Nephron progenitor cell (in vitro differentiated cells): ENCODE measurements at places on chromosomes 7 and 10.

DNA sequence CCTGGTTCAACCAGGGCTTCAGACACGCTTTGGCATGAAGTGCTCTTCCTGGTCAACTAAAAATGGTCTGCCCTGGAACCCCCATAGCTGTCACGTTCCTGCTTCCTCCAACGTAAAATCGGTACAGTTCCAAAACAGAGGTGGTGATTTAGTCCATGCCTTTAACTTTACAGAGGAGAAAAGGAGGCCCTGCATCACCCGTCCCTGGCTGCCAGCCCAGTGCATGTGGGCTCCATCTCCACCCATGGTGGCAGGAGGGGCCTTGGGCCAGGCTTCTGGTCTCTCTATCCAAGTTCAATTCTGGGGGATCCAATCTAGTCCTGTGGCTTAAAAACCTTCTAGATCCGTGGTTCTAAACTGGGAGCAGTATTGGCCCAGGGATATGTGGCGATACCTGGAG lies 18.7 kb downstream of the ECHDC3 start:
- H3K4me3 ChIP-seq: no peak overlapping the region
- H3K36me3 ChIP-seq: peaks cover 6% of the 10 kb centered on the region
- H3K4me1 ChIP-seq: peaks cover 55% of the 10 kb centered on the region
- DNase-seq: no peak
- H3K27ac ChIP-seq: no peak overlapping the region

- DNase-seq: no peak
- peaks cover 17% of the 10 kb centered on the region for H3K4me1 ChIP-seq
- H3K27ac ChIP-seq: no peak overlapping the region
- H3K36me3 ChIP-seq: peaks cover 6% of the 10 kb centered on the region
Observed at GRCh38 chr7:152340161-152340560, 95.6 kb downstream of the KMT2C start.

GRCh38 chr7:1344421-1344820 lies 111.7 kb downstream of the UNCX start:
- peaks cover 3% of the 10 kb centered on the region for H3K27me3 ChIP-seq
- H3K4me1 ChIP-seq: peaks cover 40% of the 10 kb centered on the region
- H3K36me3 ChIP-seq: peaks cover 2% of the 10 kb centered on the region
- no peak overlapping the region for H3K27ac ChIP-seq
- no peak overlapping the region for H3K4me3 ChIP-seq

DNA sequence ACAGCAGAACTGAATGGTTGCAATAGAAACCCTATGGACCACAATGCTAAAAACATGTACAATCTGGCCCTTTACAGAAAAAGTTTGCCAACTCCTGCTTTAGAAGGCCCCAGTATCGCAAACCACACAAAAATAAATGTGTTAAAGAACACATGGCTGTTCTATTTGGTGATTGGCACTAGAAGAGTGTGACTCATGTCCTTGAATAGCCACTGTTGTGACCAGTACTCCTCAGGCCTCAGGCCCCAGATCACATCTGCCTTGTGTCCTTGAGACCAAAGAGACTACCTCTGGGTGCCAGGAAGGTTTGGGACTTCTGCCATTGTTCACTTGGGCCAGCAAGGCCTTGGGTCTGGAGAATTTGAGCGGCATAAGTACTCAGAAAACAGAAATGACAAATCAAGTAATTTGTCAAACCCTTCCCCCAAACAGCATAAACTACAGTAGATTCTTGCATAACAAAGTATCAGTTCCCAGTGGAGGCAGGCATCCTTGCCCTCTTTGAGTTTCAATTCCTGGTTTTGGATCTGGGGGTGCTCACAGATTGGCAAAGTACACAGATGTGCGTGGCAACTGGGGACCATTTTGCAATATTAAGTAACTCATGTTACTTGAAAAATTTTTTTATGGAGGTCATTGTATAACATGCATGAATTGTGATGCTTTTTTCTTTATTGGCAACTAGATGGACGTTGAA lies 50.2 kb downstream of the MTURN start:
- H3K4me3 ChIP-seq: no peak overlapping the region
- no peaks in the 10 kb centered on the region for H3K36me3 ChIP-seq
- peaks cover 5% of the 10 kb centered on the region for H3K27me3 ChIP-seq
- no peak overlapping the region for H3K27ac ChIP-seq

- H3K4me1 ChIP-seq: peaks cover 14% of the 10 kb centered on the region
- H3K27ac ChIP-seq: no peak overlapping the region
- no peaks in the 10 kb centered on the region for H3K36me3 ChIP-seq
- no peak for DNase-seq
Observed at GRCh38 chr10:48771234-48771633, 86.6 kb downstream of the WDFY4 start.

DNA sequence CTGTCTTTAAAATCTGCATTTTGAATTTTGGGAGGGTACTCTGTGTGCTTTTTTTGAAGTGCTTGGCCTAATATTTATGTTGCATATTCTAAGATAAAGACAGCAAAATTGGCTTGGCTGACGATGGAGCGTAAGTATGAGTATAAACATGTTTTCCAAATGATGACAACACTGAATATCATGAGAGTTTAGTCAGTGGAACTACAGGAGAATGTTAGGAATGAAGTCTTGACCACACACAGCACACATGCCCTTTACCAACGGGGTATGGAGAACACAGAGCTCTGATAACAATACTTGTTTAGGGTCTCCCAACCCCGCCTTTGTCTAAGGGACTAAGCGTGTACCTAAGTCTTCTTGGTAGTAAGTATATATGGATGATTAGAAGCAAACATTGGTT lies 253.9 kb upstream of the FZD8 start:
- no peak overlapping the region for H3K27ac ChIP-seq
- no peak for DNase-seq
- H3K36me3 ChIP-seq: peaks cover 8% of the 10 kb centered on the region
- H3K4me1 ChIP-seq: peaks cover 34% of the 10 kb centered on the region
- no peak overlapping the region for H3K4me3 ChIP-seq

GRCh38 chr7:2211259-2211880 lies 21.4 kb downstream of the MAD1L1 start:
- H3K4me3 ChIP-seq: no peak overlapping the region
- no peak overlapping the region for H3K27ac ChIP-seq
- peaks cover 20% of the 10 kb centered on the region for H3K4me1 ChIP-seq
- H3K27me3 ChIP-seq: no peaks in the 10 kb centered on the region
- peaks cover 68% of the 10 kb centered on the region for H3K36me3 ChIP-seq
- no peak for DNase-seq
